ENCODE measurements at places on chromosomes 5 and 9.

- DNase-seq, result no peak
These were observed 538.5 kb upstream of the DMAC1 start for GRCh38 chr9:8337834-8338766.

GRCh38 chr5:87885758-87886157 is 382.9 kb downstream of the TMEM161B start:
- no peak for DNase-seq

GRCh38 chr5:32241034-32241783 is 67.1 kb upstream of the GOLPH3 start:
- DNase-seq, result no peak

- no peak for DNase-seq
These were observed 23.2 kb upstream of the TERT start for GRCh38 chr5:1317921-1318565.

- DNase-seq, result no peak
These were observed 151.5 kb downstream of the SV2C start for GRCh38 chr5:76234665-76235064.

- DNase-seq, result no peak
These were observed 274.3 kb downstream of the ISL1 start for GRCh38 chr5:51657340-51658240.

GRCh38 chr9:13047827-13048587 is 231.5 kb downstream of the MPDZ start:
- no peak for DNase-seq

DNA sequence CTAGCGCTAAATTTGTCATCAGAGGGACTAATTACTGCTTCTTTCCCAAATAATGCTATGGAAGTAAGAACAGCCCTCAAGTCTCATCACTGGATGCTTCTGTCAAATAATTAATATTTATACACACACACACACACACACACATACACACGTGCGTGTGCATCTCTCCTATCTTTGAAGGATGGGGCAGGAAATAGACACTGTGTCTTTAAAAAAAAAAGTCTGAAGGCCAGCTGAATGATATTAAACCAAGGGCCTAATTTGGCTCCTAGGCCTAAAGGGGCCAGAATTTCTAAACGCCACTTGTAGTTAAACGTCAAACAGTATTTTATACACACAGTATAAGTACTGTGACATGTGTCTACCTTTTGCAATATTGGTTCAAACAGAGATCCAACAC is 3.3 kb downstream of the SLF1 start:
- no peak for DNase-seq

- no peak for DNase-seq
These were observed 542.7 kb downstream of the KIF4B start for GRCh38 chr5:155556222-155556621.

- no peak for DNase-seq
These were observed 66.6 kb downstream of the YIPF5 start for GRCh38 chr5:144103611-144104485.

DNA sequence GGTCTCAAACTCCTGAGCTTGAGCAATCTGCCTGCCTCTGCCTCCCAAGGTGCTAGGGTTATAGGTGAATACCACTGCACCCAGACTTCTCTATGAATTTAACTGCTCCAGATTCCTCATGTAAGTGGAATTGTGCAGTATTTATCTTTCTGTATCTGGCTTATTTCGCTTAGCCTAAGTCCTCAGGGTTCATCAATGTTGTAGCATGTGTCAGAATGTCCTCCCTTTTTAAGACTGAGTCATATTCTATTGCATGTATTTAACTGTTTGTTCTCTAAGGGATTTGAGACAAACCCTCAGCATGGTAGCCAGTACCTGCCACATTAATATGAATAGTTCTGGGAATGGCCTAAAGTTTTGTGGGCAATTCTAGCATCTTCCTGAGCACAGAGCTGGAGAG is 53.9 kb upstream of the TUT7 start:
- no peak for DNase-seq

DNA sequence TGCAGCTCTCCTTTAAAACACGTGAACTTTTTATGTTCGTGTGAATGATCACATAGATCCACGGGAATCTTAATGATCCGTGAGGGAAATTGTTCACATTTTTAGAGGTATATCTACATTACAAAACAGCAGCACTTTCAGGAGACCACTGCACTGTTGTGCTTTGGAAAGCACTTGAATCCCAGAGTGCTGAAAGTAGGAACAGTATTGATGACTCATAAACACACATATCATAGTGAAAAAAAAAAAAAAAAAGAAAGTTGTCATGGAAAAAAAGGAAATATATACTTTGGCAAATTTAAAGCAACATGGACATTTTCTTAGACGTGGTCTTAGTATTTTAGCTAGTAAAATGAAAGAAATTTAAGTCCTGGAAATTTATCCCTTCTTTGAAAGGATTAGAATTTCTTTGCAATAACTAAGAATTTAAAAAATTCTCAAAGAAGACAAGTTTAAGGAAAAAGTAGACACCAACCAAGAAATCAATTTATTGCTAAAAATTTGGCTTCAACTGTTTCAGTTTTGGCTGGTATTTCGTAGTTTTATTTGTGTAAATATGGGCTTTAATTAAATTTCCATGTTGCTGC is 55.4 kb downstream of the ADGRV1 start:
- DNase-seq, result no peak

- no peak for DNase-seq
These were observed 28.4 kb upstream of the PRDM12 start for GRCh38 chr9:130635721-130636647.

- DNase-seq, result no peak
These were observed 124.1 kb downstream of the SYK start for GRCh38 chr9:90925581-90926257.
